RPMI8226 (cell line): ENCODE measurements at places on chromosomes 1 and 21.

GRCh38 chr1:28606771-28607170 is 14.7 kb downstream of the RAB42 start:
- no peak for DNase-seq

- no peak for DNase-seq
Observed at GRCh38 chr1:195345149-195345548, 1263.1 kb downstream of the KCNT2 start.

DNA sequence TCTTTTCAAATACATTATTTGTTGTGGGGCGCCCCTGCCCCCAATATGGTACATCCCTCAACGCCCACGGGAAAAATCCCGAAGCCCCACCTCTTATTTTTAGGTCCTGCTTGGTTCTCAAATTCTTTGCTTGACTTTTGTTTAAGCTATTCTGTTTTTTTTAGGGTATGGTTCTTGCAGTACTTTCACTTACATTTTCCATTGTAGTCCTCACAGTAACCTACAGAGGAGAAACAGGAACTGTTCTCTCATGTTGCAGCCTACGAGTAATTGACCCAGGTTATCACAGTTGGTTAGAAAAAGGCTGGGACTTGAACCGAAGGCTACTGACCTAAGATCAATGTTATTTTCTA is 697 bp upstream of the C21orf91 start:
- DNase-seq, result peak; percentile 79

GRCh38 chr1:44377925-44378784 is 23.1 kb upstream of the ERI3 start:
- peak; percentile 69 for DNase-seq

DNA sequence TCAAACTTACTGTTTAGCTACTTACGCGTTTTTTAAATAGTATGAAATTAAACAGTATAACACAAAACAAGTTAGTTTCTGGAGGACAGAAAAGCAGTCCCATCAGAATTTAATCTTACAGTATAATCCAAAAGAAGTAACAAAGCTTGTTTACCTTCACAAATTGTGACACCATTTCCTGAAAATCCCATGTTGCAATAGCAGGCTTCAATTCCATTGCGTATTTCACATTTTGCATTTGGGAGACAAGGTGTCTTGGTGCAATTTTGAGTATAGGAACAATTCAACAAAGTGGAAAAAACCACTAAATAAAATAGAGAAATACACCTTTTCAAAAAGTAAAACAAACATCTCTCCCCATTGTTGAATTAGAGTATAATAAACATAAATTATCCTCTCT is 1.6 kb downstream of the ADGRL4 start:
- DNase-seq, result no peak

DNA sequence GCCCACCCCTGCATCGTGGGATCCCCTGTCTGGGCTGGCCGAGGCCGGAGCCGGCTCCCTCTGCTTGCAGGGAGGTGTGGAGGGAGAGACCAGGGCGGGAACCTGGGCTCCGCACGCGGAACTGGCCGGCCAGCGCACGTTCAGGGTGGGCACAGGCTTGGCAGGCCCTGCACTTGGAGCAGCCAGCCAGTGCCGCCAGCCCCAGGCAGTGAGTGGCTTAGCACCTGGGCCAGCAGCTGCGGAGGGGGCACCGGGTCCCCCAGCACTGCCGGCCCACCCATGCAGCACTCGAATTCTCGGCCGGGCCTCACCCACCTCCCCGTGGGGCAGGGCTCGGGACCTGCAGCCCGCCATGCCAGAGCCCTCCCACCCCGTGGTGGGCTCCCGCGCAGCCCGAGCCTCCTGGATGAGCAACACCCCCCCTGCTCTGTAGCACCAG is 422.6 kb downstream of the AMY1C start:
- no peak for DNase-seq

- DNase-seq, result no peak
Observed at GRCh38 chr1:243268751-243269460, 13.1 kb downstream of the SDCCAG8 start.

DNA sequence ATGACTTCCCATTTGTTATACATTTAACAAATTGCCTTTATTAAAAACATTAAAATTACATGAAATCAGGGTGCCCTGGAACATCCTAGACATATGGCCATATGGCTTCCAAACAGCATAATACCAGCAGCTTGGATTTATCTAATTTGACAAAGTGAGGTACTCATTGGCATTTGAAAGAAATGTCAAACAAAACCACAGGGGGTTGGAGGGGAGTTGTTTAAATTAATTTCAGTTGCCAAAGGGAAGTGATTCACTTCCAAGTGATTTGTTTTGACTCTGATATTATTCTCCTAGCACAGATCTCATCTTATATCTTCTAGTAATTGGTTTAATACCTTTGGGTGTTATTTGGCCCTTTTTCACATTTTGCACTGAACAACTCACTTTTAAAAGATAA is 24.5 kb upstream of the POU2F1 start:
- no peak for DNase-seq

- peak; percentile 17 for DNase-seq
Observed at GRCh38 chr1:117613249-117613968, 7.6 kb downstream of the TENT5C start.

DNA sequence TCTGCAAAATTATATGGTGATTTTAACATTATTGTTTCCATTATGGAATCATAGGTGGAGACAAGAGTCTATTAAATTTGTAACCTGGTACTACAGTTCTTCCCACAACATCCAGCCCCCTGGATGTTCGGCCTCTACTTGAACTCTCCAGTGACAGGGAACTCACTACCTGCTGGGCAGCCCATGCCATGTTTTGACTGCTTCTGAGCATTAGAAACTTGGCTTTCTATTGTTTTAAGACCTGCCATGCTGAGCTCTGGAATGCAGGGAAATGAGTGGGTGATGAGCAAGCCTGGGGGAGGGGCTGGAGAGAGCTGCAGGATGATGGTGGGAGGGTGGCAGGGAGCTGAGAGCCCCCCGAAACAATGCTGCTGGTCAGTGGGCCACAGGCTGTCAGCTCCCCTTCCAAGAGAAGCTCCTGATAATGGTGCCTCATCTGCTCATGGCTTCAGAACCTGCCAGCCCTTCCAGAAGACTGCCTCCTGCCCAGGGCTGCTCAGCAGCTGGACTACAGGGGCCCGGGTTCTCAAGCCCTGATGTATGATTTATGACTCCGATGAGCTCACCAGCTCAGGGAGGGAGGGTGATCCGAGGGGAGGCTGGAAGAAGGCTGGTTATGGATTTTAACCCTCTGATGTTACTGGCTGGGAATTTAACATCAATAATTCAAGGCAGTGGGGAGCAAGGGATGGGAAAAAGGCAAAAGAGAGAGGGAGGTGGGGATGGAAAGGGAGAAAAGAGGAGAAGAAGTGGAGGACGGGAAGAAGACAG is 205.0 kb downstream of the HIVEP3 start:
- DNase-seq, result no peak

DNA sequence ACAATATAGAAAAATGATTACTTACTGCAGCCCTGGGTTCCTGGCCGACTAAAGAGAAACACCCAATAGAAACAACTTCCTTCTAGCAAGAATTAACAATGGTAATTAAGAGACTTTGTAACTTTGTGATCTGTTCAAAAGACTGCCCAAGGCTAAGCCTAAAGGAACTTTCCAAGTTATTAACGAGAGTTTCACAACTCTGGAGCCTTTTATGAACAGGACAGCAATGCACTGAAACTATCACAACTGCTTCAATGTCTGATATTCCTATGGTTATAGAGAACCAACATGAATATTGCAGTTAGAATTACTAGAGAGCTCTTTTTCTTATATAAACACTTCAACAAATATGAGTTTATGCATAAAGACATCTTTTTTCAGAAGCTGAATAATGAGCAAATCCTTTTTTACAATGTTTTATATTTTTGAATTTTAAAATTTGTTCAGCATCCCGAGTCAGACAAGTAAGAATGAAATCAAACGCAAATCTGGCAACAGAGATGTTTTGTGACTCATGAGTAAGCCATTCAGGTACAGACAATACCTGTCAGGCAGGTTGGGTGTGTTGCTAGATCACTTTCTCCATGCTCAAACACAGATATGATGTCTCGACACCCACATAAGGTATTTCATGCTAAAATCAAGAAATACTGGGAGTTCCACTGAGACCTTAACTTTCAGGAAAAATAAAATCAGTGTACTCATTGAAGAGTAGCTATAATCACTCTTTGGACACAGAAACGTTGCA is 22.2 kb upstream of the KCNJ15 start:
- no peak for DNase-seq

- DNase-seq, result no peak
Observed at GRCh38 chr1:240999826-241000225, 357.2 kb downstream of the RGS7 start.

- DNase-seq, result no peak
Observed at GRCh38 chr1:79161077-79161476, 154.5 kb upstream of the ADGRL4 start.

- peak; percentile 79 for DNase-seq
Observed at GRCh38 chr1:243748706-243749283, 101.2 kb downstream of the AKT3 start.

GRCh38 chr1:90048043-90048442 is 53.1 kb downstream of the ZNF326 start:
- no peak for DNase-seq

- DNase-seq, result peak; percentile 49
Observed at GRCh38 chr1:235783148-235783776, 83.4 kb downstream of the LYST start.

GRCh38 chr1:89104687-89105086 is 21.2 kb downstream of the GBP2 start:
- peak; percentile 4 for DNase-seq

GRCh38 chr1:244027491-244028145 is 23.5 kb upstream of the ZBTB18 start:
- no peak for DNase-seq

GRCh38 chr1:199687321-199687720 is 340.2 kb upstream of the NR5A2 start:
- DNase-seq, result no peak

DNA sequence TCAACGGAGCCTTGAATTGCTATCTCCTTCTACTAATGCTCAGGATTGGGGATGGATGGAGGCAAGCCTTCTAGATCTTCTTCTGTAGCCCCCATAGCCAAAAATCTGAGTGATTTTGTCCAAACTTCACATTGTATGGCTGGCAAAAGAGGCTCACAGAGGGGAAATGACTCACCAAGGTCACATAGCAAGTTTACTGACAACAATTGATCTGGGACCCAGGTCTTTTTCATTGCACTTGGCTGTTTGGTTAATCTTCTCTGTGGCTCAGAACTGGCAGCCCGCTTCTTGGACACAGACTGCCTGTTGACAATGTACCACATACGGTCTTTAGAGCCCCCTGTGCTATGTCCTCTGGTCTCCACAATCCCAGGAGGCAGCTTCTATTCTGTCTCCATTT is 3.0 kb upstream of the LACTBL1 start:
- DNase-seq, result no peak

DNA sequence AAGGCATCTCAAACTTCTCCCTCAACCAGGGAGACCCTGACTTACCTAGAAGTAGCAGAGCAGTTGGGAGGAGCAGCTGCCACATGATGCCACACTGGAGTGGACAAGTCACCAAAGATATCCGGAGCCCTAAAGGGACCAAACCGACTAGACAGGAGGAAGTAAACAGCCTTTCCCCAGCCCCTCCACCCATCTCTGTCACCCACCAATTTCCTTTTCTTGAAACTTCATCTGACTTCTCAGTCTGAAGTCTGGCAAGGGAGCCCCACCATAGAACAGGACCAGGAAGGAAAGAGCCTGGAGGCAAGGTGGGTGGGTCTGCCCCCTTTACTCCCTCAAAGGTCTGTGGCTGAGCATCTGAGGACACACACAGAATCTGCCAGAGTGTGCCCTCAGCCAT is at the start of gene FCGR3A:
Gene FCGR3A (minus strand): TSS at position 167 of the 400 bp plus-strand sequence. CDS start 82 bp downstream, at position 85.
- no peak for DNase-seq

- no peak for DNase-seq
Observed at GRCh38 chr1:184019069-184019468, 18.5 kb downstream of the COLGALT2 start.

DNA sequence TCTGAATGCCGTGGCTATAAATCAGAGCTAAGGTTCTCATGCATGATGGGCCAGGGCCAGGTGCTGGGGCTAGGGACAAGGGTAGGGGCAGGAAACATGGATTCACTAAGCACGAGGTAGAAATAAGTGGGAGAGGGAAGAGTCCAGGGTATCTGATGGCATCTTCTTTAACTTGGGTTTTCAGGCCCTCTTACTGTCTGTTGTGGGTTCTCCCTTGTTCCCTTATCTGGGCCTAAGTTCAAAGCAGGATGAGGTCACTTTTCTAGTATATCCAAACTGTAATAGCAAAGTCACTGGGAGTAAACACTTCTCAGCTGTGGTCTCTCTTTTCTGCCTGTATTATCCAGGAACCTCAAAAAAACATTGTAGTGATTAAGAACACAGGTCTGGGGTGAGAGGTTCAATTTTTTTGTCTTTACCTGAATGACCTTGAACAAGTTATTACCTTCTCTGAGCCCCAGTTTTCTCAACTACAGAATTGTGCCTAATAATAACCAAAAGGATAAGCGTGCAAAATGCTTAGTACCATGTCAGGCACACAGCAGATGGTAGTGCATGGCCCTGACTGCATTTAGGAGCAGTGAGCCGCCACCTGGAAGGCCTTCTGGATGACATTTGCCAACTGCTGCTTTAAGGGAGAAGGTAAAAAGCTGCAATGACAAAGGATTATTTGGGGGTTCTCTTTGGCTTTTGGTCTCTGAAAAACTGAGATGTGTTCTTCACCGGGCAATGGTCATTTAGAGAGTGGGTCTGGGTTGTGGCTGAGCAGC is 53.6 kb upstream of the A3GALT2 start:
- DNase-seq, result no peak

- DNase-seq, result peak; percentile 66
Observed at GRCh38 chr1:40951943-40952743, 27.4 kb upstream of the CTPS1 start.

GRCh38 chr1:7562729-7563605 is 208.1 kb upstream of the VAMP3 start:
- no peak for DNase-seq

- no peak for DNase-seq
Observed at GRCh38 chr1:94285031-94285654, 47.8 kb upstream of the ARHGAP29 start.

GRCh38 chr1:24846671-24847070 is 83.4 kb downstream of the RUNX3 start:
- DNase-seq, result no peak

DNA sequence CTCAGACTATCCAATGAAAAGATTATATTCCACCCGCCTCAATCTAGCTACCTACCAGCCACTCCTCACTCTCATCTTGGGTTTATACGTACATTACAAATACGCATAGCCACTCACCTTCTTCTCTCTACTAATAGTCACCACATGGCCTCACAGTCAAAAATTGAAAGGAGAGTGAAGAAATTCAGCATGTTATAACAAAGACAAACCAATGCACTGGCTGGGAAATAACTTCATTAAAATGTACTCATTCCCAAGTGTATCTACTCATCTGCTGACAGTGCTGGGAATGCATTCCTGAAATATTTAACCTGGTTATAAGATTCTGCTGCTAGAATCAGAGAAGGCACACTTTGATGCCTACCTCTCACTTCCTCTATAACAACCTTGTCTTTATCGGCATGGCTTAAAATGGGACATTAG is 6.5 kb downstream of the ZNF644 start:
- no peak for DNase-seq

- DNase-seq, result no peak
Observed at GRCh38 chr1:17596651-17597509, 57.4 kb downstream of the ARHGEF10L start.
